ENCODE measurements at places on chromosomes 16 and 17.
A peak's percentile ranks its signal among the peaks of the same experiment; 100 is the strongest.

DNA sequence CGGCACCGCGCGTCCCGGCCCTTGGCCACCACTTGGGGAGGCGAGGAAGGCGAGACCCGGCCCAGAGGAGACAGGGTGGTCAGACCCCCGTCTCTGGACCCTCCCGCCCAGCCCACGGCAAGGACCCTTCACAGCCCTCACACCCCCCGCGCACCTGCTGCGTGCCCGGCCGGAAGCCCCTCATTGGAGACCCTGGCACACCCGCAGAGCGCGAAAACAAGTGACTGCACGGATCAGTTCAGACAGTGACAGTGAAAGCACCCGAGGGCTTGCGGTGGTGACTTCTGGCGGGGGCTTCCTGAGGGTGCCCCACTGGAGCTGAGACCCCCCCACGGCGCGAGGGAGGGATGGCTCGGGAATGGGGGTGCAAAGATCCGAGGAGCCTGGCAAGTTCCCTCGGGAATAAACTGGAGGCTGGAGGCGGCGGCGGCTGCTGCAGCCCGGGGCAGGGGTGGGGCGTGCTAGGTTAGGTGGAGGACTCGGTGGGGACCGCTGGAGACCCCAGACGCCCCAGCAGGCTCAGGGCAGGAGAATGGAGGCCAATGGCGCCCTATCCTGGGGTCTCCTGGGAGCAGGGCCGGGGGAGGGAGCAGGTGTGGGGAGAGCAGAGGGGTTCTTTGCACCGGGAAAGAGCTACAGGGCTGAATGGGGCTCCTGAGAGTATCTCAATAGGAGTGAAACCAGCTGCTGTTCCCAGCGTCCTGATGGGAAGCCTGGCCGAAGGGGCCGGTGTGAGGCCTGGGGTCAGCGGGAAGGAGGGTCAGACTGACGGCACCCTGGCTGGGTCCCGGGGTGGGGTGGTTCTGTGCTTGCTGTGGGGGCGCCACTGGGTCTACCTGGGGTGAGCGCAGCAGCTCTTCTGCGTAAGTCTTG lies 824 bp upstream of the FBXL16 start:
- DNase-seq = no peak

DNA sequence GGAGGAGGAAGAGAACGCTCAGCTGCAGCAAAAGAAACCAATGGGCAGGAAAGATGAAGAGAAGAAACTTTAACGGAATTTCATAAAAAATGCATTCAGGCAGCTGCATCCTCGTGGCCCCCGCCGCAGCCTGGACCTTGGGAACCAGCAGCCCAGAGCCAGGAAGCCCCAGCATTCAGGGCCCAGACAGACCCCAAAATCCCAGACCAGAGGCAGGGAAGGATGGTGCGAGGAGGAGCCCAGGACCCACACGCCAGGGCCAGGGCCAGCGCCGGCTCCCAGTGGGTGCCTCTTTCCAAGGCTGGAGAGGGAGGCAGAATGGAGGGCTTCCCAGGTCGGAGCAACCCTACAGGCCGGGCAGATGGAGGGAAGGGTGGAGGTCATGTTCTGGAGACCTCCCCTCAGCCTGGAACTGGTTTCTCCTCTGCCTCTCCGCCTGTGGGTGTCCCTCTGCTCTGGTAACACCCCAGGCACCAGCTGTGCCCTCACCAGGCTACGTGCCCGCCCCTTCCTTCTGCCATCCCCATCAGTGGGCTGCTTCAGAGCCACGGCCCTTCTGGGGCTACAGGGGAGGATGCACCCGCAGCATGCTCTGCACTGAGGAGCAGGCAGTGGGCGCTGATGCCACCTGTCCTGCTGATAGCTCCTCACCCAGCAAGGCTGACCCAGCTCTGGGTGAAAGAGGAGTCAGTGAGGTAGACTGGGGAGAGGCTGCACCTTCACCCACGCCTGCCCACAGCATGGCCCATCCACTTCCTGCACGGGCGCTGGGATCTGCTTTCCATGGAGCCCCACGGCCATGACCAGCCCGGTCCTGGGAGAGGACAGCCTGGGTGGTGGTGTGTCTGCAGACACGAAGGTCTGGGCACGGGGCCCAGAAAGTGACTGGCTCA lies 1.2 kb upstream of the MIF4GD start:
- DNase-seq = no peak

- DNase-seq = no peak
Measured at GRCh38 chr17:28317966-28318758, 838 bp upstream of the TMEM97 start.

DNA sequence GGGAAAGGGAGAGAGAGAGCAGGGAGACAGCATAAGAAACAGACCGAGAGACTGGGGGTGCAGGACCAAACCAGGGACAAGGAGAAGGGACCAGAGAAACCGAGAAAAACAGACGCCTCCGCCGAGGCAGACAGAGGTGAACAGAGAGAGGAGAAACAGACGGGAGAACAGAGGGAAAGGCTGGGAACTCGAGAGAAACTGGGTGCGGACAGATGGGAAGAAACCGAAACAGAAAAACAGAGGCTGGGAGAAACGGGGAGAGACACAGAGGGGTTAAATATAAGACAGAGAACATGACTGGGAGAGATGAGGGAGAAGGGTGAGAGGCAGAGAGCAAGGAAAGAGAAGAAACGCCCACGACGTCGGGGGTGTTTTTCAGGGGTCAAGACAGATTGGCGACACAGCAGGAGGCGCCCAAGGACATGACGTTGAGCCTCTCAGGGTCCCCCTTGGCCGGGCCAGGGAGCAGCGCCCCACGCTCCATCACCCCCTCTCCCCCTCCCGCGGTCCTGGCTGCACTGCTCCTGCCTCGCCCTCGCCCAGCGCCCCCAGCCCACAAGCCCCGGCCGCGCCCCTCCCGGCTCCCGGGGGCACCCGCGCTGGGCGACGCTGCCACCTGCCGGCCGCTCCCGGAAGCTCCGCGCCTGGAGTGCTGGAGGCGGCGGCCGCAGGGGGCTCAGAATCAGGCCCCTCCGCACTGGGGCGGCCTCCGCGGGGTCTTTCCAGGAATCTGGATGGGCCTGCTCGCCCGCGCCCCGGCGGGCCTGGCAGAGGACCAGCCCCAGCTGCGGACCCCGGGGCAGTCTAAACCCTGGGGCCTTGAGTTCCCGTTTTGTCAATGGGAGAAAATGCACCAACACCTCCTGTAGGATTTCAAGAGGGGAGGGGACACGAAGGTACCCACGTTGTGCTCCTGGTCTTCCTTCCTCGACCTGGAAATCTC lies 1.3 kb upstream of the TMEM92 start:
- DNase-seq = no peak

DNA sequence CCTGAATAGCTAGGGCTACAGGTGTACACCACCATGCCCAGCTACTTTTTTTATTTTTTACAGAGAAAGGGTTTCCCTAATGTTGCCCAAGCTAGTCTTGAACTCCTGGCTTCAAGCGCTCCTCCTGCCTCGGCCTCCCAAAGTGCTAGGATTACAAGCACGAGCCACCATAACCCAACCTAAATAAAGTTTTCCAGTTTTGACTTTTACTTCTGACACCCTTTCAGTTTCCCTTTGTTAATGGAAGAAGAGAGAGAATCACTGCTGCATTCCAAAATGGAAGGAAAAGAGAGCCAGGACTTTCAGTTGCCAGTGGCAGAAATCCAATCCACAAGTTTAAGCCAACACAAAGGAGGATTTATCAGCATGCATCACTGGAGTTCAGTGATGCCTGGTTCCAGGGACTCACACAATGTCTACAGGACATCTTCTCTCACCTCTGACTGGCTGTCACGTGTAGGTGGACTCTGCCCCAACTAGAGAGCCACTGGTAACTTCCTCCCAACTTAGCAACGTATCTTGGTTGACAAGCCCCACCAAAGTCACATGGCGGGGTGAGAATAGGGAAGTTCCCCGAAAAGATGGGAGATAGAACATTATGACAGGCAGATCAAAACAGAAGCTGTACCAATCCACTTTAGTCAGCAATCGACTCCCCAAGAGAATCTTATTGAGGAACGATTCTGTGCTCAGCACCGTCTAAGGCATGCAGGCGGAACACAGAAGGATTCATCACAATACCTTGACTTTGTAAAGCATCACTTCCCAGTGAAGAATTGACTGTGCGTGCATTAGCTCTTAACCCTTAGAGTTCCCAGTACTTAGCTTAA lies 46.5 kb downstream of the GAS7 start:
- DNase-seq = no peak

DNA sequence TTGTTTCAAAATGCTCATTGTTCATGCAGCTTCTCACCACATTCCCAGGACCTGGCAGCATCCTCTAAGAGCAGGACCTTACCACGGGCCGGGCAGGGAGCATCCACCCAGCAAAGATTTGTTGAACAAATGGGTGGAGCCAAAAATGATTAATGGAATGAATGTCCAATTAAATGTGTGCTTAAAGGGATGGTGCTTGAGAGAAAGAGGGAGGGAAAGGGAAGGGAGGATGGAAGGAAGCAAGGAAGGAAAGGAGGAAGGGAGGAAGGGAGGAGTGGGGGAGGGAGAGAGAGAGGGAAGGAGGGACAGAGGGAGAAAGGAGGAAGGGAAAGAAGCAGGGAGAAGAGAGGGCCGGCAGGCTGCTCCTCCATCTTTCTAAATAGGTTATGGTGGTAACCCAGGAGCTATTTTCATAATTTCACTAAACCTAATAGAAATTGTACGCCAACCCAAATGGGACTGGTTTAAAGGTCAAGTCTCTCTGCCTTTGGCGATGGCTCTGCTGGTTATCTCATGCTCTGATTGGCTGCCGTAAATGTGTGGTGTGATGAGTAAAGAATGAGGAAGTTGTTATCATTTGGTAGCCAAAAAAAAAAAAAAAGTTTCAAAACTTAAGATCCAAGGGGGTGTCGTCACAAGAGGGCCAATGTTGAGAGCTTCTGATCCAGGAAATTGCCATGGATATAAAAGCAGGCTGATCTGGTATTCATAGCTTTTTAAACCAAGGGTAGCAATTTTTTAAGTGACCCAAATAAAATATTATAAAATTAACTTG lies 126.7 kb upstream of the FOXF1 start:
- no peak for DNase-seq

DNA sequence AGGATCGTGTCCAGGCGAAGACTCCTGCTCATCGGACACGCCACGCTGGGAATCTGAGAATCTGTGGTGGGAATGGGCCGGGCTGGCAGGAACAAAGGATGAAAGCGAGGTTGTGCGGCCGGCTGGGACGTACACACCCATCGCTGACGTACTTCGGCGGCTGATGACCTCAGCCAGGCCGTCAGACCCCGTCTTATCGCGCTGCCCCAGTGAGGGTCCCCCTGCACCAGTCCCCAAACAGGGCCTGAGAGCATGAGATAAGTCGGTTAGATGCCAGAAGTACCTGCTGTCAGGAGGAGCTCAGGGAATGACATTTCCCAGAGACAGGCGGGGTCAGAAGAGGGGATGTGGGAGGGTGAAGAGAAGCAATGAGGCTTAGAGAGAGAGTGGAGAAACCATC lies 16.0 kb upstream of the SP6 start:
- no peak for DNase-seq

- DNase-seq = peak; percentile 68
Measured at GRCh38 chr16:28193530-28194423, 18.0 kb downstream of the XPO6 start.

GRCh38 chr16:24188751-24189318 lies 67.3 kb upstream of the CACNG3 start:
- no peak for DNase-seq

DNA sequence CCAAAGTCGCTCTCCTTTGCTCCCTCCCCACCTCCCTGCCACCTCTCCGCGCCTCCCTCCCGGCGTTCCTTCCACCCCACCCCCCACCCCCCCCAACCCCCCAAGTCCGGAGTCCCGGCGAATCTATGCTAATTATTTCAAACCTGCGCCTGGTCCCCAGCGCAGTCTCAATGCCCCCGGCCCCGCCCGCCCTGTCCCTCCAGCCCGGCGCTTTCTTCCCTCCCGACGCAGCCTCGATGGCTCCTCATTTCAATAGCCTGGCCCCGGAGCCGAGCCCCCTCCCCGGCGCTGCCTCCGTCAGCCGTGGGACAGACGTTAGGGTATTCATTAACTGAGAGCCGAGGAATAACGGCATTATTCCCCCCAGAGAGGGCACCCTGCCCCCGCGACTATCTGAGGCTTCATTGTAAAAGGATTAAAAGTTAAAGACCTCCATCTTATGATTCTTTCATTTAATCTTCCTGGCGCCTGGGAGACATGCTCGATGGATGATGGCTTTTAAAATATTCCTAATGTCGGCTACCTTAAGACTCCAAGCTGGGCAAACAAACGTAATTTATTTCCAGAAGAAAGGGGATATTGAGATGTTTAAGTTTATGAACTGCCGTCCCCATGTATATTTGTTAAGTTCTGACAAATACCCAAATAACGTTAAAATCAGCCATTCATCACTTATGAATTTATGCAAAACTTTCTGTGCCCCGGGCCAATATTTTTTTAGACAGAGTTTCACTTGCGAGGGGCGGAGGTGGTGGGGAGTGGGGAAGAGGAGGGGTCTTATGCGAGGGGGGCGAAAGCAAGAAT lies 3.4 kb downstream of the NOG start:
- DNase-seq = no peak

GRCh38 chr16:49617016-49617629 lies 238.8 kb downstream of the ZNF423 start:
- no peak for DNase-seq

DNA sequence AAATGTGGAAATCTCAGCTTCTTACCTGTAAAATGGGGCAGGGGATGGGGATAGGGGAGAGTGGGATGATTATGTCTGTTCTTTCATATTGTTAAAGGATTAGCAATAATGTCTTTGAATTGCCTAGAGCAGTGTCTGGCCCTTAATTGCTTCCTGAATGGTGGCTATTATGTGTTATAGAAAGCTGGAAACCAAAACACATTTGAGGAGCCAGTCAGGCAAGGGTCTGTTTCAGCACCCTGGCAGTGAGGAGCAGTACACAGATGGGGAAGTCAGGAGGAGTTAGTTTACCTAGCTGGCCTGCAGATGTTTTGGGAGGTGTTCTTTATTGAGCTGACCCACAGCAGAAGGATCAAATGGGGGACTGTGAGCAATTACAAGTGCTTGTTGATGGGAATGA lies 63.0 kb downstream of the NUP93 start:
- no peak for DNase-seq

- no peak for DNase-seq
Measured at GRCh38 chr17:48927978-48928745, 16.5 kb downstream of the SNF8 start.

Data from amniotic stem cell (primary cell).